ENCODE measurements at places on chromosomes 3 and 15. TPM values are rescaled to one million over a fixed set of nuclear protein-coding genes. Genes with fewer than 3 reads are reported as not detected.

IL12A gene
- 1.1 TPM for total RNA-seq

KLHL40 gene
- total RNA-seq, result not detected

PARP9 gene
- 5.1 TPM for total RNA-seq

PP2D1 gene
- total RNA-seq, result not detected

PRICKLE2 gene
- total RNA-seq, result 2.8 TPM

MUC20 gene
- total RNA-seq, result 0.38 TPM

CLDN16 gene
- total RNA-seq, result not detected

C3orf85 gene
- not detected for total RNA-seq

BCL2A1 gene
- 12.6 TPM for total RNA-seq

THAP10 gene
- total RNA-seq, result 4.8 TPM

CPNE9 gene
- total RNA-seq, result 0.17 TPM

CYP11A1 gene
- total RNA-seq, result not detected

PAQR5 gene
- total RNA-seq, result 97.0 TPM

DNAJC19 gene
- 22.3 TPM for total RNA-seq

CSPG4 gene
- total RNA-seq, result 0.13 TPM

BOC gene
- total RNA-seq, result 6.2 TPM

GOLGA6L2 gene
- total RNA-seq, result not detected

MUSTN1 gene
- 0.28 TPM for total RNA-seq

MRAS gene
- total RNA-seq, result 10.5 TPM

KIAA1143 gene
- total RNA-seq, result 13.9 TPM

CHAC1 gene
- total RNA-seq, result 8.2 TPM

CCDC54 gene
- total RNA-seq, result not detected

GOLGA6A gene
- total RNA-seq, result 0.07 TPM

ITIH3 gene
- not detected for total RNA-seq

FBXW12 gene
- total RNA-seq, result not detected

RLBP1 gene
- total RNA-seq, result not detected

IQSEC1 gene
- total RNA-seq, result 12.5 TPM

BFSP2 gene
- total RNA-seq, result not detected

NEK4 gene
- 13.6 TPM for total RNA-seq

OXTR gene
- total RNA-seq, result 10.5 TPM

NR2F2 gene
- total RNA-seq, result 23.9 TPM

SLC6A20 gene
- not detected for total RNA-seq

HGD gene
- total RNA-seq, result 22.1 TPM

TMEM266 gene
- total RNA-seq, result 0.14 TPM

GP5 gene
- total RNA-seq, result not detected

CFAP20DC gene
- 2.5 TPM for total RNA-seq

GOLGA8G gene
- total RNA-seq, result not detected

NOX5 gene
- 0.30 TPM for total RNA-seq

ZPLD1 gene
- total RNA-seq, result not detected

ITGA11 gene
- 2.4 TPM for total RNA-seq

FGF7 gene
- not detected for total RNA-seq

DLL4 gene
- total RNA-seq, result 1.8 TPM

CPEB1 gene
- 3.2 TPM for total RNA-seq

A4GNT gene
- not detected for total RNA-seq

SLC12A8 gene
- total RNA-seq, result 1.2 TPM

FGD5 gene
- not detected for total RNA-seq

LRRC49 gene
- total RNA-seq, result 5.5 TPM

ACVR2B gene
- total RNA-seq, result 3.1 TPM

DHFR2 gene
- 3.0 TPM for total RNA-seq

Data from A549 treated with Mapracorat at 1 μM for 4 hours (cell line).